Stimulated activated CD8-positive, alpha-beta memory T cell treated with anti-CD3 and anti-CD28 coated beads, Interleukin-15, amount 100 ng/mL, for 24 hours (primary cell): ENCODE measurements at places on chromosomes 3 and 15.

GRCh38 chr3:54045061-54045815 is 77.1 kb upstream of the CACNA2D3 start:
- DNase-seq: no peak

DNA sequence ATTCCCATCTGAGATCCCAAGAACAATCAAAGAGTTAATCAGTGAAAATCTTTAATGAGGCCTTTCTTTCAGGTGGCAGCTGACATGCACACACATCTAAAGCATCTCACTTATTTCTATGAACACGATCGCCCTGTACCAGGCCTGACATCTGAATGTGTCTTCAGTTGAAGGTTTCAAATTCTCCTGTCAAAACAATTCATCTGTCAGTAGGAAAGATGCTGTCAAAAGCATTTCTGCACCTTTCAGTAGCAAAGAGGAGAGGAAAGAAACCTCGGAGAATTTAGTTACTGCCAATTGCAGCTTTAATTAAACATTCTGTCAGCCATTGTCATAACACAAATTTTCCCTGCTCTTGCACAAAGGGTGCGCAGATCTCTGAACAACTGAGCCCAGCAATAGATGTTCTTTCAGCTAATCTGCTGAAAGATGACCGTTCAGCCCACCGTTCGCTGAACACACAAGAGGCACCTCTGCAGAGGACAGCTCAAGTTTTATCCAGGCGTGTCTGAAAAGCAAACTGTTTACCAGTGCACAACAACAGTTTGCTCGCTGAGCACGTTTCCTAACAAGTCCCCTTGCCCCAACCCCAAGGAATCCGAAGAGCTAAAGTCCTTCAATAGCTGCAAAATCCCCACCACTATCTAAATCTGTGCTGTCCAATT is 34.1 kb downstream of the LRIG1 start:
- DNase-seq: no peak

GRCh38 chr15:60704717-60705116 is 225.8 kb upstream of the ICE2 start:
- DNase-seq: no peak

GRCh38 chr3:179769411-179770247 is 116.8 kb downstream of the USP13 start:
- DNase-seq: no peak

- no peak for DNase-seq
These were observed 3.1 kb downstream of the MESP1 start for GRCh38 chr15:89747708-89748682.

GRCh38 chr3:129490273-129490675 is 38.2 kb upstream of the RHO start:
- DNase-seq: no peak

- DNase-seq: no peak
These were observed 125.8 kb downstream of the ECT2 start for GRCh38 chr3:172876297-172876696.

DNA sequence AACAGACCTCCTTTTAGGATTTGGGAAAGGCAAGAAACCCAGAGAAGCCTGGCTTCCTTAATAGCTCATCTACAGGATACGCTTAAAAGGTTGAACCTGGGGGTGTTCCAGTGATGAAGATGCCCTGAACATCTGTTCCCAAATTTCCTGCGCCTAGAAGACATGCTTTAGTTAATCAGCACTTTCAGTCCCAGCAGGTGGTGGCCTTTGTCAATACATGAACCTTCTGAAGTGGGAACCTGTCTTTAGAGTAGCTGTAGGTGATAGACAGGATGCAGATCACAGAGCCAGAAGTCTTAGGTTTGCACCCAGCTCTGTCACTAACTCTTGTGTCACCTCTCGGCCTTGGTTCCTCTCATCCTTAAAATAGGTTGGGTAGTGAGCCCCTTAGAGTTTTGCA is 149.7 kb upstream of the SYNPR start:
- DNase-seq: no peak

GRCh38 chr3:130700541-130700940 is 46.1 kb downstream of the PIK3R4 start:
- no peak for DNase-seq

- DNase-seq: no peak
These were observed 141.0 kb downstream of the OTOL1 start for GRCh38 chr3:161637559-161637958.

DNA sequence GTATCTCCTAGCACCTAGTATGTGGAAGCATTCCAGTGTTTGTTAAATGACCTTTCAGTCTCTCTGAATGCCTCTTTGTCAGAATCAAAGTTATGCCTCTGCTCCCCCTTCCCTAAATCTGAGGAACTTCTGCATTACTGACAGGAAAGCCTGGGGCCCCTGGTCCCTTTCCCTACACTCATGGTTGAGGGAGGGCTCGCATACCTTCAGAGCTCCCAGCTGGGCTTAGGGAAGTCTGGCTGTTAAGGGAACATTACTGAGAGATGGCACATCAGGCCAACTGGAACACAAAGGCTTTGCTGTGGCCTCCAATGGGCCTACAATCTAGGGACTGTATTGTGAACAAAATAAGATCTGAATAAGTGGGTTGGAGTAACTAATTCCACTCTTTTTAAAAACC is 10.3 kb downstream of the PKM start:
- DNase-seq: no peak

DNA sequence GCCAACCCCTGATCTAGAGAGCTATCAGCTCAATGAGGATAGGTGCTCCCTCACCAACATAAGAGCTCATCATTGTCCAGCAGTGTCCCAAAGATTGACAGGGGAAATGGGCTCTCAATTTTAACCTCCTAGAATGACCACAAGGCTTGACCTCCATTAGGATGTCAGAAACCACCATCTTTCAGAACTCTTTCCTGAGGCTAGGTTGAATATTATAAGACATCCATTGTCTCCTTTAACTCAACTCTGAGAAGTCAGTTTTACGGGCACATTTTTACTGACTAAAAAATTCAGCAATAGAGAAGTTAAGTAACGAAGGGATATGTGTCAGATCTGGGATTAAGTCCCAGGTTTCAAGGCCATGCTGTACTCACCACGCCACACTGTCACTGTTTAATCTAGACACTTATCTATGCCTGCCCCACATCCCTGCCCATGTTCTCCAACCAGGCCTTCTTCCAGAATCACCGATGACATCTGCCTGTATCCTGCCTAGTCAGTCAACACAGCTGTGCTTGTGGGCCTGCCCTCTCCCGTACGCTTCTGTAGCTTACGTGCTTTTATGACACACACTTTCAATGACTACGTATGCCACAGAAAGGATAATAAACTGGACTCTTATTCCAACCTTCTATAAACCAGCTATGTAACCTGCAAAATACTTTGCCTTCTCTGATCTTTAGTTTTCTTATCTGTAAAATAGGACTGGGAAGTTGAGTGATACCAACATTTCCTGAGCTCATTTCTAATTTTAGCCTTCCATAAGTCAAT is 17.1 kb upstream of the MUC13 start:
- DNase-seq: no peak

- no peak for DNase-seq
These were observed 225.1 kb upstream of the LMCD1 start for GRCh38 chr3:8276506-8276905.

DNA sequence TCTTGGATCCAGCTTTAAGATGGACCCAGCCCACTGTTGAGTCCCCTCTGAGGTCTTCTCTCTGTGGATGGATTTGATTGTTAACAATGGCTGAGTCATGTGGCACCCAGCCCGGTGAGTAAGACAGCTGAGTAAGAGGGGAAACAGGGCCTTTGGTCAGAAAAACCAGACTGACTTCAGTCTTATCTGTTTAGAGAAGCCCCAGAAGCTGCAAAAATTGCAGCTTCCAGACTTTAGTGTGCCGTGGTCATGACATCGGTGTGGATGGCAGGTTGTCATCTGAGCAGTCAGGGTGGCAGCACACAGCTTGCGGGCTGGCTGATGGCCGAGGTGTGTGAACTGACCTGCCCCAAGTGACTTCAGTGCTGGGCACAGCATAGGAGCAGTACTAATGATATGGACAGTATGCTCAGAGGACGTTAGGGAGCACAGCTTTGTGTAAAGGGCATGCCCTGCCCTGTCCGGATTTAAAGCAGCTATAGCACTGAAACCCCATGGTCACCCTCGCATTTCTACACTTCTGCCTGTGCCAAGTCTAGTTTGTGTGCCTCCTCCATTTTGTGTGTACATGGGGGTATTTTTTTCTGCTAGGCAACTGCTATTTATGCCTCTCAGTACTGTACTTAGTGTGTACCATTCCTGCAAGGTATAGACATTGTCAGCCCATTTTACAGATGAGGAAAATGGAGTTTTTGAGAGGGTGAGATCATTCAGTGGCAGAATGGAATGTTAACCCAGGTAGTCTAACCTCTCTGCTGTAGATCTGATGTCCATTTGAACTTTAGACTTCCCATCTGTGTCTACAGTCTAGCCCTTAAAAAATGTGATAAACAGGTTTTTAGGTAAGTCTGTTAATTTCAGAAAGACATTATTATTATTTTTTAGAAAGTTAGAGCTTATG is 44.4 kb downstream of the FLNB start:
- no peak for DNase-seq

GRCh38 chr15:43292375-43293078 is 25.8 kb upstream of the TGM5 start:
- DNase-seq: no peak

DNA sequence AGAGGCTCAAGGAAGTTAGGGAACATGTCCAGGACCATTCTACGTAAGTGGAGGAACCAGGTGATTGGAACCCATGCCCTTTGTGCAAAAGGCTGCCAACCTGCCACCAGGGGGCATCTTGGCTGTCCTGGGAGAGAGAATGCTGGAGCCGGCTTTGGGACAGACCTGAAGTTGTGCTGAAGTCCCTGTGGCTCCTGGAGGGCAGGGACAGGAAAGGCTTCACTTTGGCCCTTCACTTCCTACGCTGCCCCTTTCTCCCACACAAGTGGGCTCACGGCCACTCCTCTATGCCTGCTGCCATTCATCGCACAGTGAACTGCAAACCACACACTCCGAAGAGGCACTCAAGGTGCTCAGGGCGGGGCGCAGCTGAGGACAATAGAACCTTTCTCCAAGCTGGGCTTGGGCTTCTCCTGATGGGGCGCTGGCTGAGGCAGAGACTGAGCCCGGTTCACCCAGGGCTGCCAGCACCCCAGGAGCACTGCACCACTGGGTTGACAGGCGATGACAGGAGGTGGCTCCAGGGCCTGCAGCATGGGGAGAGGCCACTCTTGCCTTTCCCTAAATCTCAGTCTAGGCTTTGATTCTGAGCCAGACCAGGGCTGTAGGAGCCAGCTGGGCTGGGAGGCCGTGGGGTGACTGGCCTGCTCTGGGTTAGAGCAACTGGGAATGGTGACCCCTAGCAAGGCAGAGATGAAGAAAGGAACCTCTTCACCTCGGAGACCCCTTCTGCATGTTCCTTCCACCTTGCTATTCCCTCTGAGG is 8.4 kb downstream of the SHF start:
- DNase-seq: no peak
